ENCODE measurements at places on chromosomes 12 and 14.

GRCh38 chr12:92928421-92928961 is 604 bp downstream of the EEA1 start:
- no peaks in the 10 kb centered on the region for H3K36me3 ChIP-seq
- no peak for DNase-seq
- H3K27ac ChIP-seq = peak overlapping the region; percentile 76
- peak overlapping the region; percentile 69 for H3K4me3 ChIP-seq

GRCh38 chr14:70641548-70642302 is at the start of gene TTC9:
TTC9 (plus strand) TSS chr14:70641916; CDS start chr14:70642130, 214 bp downstream.
- peaks cover 10% of the 10 kb centered on the region for H3K4me1 ChIP-seq
- peak; percentile 35 for DNase-seq
- H3K27me3 ChIP-seq = no peaks in the 10 kb centered on the region
- H3K36me3 ChIP-seq = no peaks in the 10 kb centered on the region

DNA sequence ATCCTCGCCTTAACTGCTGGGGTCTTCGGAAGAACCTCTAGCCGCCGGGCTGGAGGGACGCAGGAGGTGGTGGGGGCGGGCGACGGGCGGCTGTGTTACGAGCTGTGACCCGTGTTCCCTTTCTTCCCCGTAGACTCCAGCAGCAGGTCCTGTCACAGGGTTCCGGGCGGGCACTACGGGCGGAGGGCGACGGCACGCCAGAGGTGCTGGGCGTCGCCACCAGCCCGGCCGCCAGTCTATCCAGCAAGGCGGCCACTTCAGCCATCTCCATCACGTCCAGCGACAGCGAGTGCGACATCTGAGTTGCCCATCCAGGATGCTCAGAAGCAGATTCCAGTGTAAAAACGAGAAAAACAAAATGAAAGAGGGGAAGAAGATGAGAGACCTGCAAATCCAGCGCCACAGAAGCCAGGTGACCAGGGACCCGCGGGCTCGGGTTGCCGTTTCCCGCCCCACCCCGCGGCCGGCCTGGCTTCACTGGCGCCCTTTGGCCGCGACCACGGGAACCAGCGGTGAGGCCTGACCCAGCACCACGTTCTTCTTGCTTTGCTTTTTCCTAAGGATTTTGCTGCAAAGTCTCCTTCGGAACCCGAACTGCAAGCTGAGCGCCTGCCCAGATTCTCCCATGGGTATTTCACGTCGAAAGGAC is 2.1 kb downstream of the SIX6 start:
- H3K4me1 ChIP-seq = no peaks in the 10 kb centered on the region
- no peak overlapping the region for H3K27ac ChIP-seq
- H3K36me3 ChIP-seq = no peaks in the 10 kb centered on the region
- no peak overlapping the region for H3K4me3 ChIP-seq
- DNase-seq = no peak

- no peak for DNase-seq
- H3K27me3 ChIP-seq = no peaks in the 10 kb centered on the region
- H3K27ac ChIP-seq = no peak overlapping the region
- no peaks in the 10 kb centered on the region for H3K4me1 ChIP-seq
- H3K36me3 ChIP-seq = no peaks in the 10 kb centered on the region
Measured at GRCh38 chr14:56905282-56905681, 95.0 kb upstream of the OTX2 start.

- peaks cover 6% of the 10 kb centered on the region for H3K4me1 ChIP-seq
- no peak within 1 kb of the TSS for H3K27ac ChIP-seq
- peak; percentile 66 for DNase-seq
- no peak within 1 kb of the TSS for H3K4me3 ChIP-seq
- H3K27me3 ChIP-seq = no peaks in the 10 kb centered on the region
Measured at GRCh38 chr14:91244501-91244901, at the start of gene GPR68. GPR68 (minus strand) TSS chr14:91244704; CDS start chr14:91235050, 9,654 bp downstream.

DNA sequence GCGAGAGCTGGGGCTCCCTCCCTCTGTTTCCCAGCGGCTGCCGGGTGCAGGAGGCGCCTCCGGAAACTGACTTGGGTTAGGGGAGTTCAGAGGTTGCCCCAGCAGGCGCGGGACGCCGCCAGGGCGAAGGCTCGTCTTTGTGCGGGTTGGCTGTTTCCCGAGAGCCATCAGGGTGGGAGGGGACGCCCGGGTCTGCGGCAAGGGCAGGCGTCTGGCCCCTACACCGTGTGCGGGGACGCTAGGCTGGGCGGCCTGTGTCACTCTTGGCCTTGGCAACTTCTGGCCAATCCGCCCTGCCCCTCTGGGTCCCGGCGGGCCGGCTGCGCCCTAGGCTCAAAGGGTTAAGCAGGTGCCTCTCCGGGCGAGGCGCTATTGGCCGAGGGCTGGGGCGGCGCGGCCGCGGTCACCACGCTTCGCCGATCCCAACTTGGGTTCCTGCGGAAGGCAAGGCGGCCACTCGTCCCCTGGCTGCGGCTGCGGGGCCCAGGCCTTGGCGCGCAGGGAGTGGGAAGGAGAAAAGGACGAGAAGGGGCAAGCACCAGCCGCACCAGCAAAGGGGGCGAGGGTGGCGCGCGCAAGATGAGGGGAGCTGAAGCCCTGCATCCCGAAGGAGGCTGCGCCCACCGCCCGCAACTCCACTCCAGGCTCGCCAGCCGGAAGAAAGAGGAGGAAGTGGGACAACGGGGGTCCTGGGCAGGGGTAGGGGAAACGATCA is 5.6 kb upstream of the NPAS3 start:
- no peaks in the 10 kb centered on the region for H3K36me3 ChIP-seq
- no peak for DNase-seq
- H3K27me3 ChIP-seq = no peaks in the 10 kb centered on the region
- H3K4me1 ChIP-seq = peaks cover 5% of the 10 kb centered on the region
- H3K27ac ChIP-seq = no peak overlapping the region

DNA sequence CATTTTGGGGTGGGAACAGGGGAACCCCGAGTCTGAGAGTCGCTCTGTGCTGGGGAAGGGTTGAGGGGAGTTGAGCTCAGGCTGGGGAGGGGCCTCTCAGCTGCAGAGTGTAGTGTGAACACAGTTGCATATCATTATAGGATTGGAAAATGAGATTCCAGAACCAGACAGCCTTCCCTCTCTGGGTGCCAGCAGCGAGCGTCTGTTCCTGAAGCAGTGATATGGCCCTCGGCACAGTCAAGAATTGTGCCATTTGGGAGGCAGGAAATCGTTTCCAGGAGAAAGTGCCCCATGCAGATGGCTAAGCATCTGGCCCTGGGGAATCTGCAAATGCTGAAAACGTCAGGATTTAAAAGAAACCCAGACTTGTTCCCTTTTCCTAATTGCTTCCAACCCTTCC is 70.4 kb upstream of the SFSWAP start:
- H3K27ac ChIP-seq = no peak overlapping the region
- H3K4me3 ChIP-seq = no peak overlapping the region
- no peaks in the 10 kb centered on the region for H3K27me3 ChIP-seq

DNA sequence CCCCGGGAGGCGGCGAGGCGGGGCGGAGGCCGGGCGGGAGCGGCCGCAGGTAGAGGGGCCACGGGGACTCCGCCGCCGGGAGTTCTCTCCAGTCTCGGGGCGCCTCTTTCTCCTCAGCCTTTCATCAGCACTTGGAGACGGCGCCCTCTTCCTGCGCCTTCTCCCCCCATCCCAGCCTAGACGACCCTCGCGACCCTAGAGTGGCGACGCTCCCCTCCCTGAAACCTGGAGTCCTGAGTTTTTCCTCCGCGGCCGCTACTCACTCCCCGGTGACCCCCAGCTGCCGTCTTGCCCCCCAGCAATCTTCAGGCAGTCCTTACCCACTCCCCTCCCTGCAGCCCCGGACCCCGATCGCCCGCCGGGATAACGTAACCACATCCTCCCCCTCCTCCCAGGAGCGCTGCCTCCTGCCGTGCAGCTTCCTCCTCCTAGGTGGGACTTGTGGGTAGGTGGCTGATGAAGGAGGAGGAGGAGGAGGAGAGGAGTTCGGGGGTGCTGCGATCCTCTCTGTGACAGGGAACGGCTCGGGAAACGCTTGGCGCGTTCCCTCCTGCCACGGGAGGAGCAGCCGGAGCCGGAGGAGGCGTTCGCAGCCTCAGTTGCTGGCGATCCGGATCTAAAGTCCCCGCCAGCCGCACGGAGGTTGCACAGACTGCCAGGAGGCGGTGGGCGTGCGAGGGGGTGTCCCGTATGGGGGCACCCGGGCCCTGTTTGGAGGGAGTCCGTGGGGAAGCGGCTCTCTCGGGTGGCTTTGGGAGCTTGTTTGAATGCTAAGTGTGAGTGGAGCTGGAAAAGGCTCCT is 891 bp downstream of the PLEKHA5 start:
- peak; percentile 52 for DNase-seq
- H3K27ac ChIP-seq = peak overlapping the region; percentile 10
- H3K36me3 ChIP-seq = peaks cover 7% of the 10 kb centered on the region
- no peaks in the 10 kb centered on the region for H3K27me3 ChIP-seq
- H3K4me1 ChIP-seq = no peaks in the 10 kb centered on the region

DNA sequence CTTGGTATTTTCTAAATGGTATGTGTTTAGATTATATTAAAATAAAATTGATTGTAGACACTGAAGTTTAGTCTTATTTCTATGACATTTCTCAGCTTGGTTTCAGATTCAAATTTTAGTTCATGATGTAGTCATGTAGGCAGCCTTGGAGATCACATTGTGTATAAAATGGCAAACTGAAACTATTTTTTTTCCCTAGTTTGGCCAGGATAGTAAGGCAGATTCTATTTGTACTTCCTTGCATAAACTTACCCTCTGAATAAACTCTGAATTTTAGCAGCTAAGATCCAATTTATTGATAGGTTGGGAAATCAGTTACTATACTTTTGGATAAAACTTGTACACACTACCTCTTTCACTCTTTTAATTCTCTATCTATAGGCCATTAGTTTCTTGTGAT is 30.4 kb downstream of the PAPOLA start:
- no peaks in the 10 kb centered on the region for H3K4me1 ChIP-seq
- H3K27me3 ChIP-seq = no peaks in the 10 kb centered on the region
- peaks cover 43% of the 10 kb centered on the region for H3K36me3 ChIP-seq

DNA sequence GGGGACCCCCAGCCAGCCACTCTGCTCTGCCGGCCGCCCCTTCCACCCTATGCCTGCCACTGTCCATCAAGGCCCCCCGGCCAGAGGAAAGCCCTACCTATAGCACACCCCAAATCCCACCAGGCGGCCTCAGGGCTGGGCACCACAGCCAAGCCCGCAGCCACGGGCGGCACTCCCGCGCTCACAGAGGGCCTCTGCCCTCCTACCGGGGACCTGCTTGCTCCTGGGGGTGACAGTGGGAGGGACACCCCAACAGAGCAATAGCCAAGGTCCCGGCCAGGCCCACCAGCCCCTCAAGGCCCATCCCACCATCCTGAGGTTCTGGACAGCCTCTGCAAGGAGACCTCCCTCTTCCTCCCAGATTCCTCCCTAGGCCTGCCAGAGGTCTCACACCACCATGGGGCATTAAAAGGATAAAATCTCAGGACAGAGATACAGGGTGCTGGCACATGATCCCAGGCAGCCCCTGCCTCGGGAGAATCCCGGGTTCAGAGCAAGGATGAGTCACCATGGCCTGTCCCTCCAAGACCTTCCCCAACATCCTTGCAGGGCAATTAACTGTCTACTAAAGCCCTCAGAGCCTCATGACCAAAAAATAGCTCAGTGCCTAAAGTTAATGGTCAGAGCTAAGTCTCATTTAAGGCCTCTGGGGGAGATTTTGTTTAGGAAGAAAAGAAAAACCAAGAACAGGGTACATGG is 17.1 kb downstream of the CCDC85C start:
- no peak overlapping the region for H3K4me3 ChIP-seq
- peaks cover 26% of the 10 kb centered on the region for H3K4me1 ChIP-seq
- no peak overlapping the region for H3K27ac ChIP-seq
- no peaks in the 10 kb centered on the region for H3K27me3 ChIP-seq

- DNase-seq = no peak
- H3K27ac ChIP-seq = peak overlapping the region; percentile 73
- peaks cover 16% of the 10 kb centered on the region for H3K36me3 ChIP-seq
- H3K27me3 ChIP-seq = no peaks in the 10 kb centered on the region
- H3K4me1 ChIP-seq = no peaks in the 10 kb centered on the region
Measured at GRCh38 chr14:22928237-22929103, 706 bp downstream of the PRMT5 start.

- H3K4me3 ChIP-seq = no peak overlapping the region
- no peaks in the 10 kb centered on the region for H3K27me3 ChIP-seq
Measured at GRCh38 chr12:80892597-80893445, 44.9 kb downstream of the LIN7A start.

DNA sequence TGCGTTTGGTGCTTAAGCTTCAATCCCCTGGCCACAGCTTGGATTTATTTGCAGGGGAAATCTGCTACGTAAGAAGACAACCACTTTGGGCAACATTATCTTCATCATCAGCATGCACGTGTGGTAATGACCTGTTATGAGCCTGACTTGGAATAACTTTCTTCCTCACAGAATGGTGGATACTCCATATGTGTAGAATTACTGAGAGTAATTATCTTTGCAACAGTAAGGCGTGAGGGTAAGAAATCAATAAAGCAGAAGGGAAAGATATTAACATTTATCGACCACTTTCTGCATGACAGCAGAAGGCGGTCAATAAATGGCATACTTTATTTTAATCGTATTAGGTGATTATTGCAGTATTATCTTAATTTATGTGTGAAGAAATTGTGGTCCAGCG is 152.7 kb downstream of the RGS6 start:
- no peak overlapping the region for H3K27ac ChIP-seq
- H3K27me3 ChIP-seq = no peaks in the 10 kb centered on the region
- DNase-seq = no peak
- no peak overlapping the region for H3K4me3 ChIP-seq
- no peaks in the 10 kb centered on the region for H3K4me1 ChIP-seq
- no peaks in the 10 kb centered on the region for H3K36me3 ChIP-seq

GRCh38 chr14:79600406-79600805 is 610.9 kb downstream of the DIO2 start:
- H3K4me1 ChIP-seq = no peaks in the 10 kb centered on the region
- H3K27me3 ChIP-seq = no peaks in the 10 kb centered on the region
- no peaks in the 10 kb centered on the region for H3K36me3 ChIP-seq
- H3K4me3 ChIP-seq = no peak overlapping the region
- no peak overlapping the region for H3K27ac ChIP-seq

- DNase-seq = no peak
- H3K4me3 ChIP-seq = no peak overlapping the region
- H3K36me3 ChIP-seq = no peaks in the 10 kb centered on the region
Measured at GRCh38 chr14:61889914-61890351, 127.7 kb downstream of the SNAPC1 start.

DNA sequence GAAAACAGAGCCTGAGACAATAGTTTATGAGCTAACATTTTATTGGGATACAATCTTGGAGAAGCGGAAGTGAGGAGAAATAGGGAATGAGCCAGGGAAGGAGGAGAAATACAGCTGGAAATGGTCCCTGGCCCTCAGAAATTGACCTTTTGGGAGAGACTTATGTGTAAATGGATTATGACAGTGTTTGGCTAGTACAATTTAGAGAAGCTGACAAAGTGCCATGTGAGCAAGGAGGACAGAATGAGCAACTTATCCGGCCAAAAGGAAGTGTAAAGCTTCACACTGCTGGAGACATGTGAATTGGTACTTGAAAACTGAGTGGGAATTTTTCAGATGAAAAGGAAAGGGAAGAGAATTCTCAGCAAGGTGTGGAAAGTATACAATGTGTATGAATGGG is 2.9 kb downstream of the GLIPR1 start:
- H3K27ac ChIP-seq = no peak overlapping the region
- H3K36me3 ChIP-seq = no peaks in the 10 kb centered on the region
- no peak overlapping the region for H3K4me3 ChIP-seq
- no peaks in the 10 kb centered on the region for H3K27me3 ChIP-seq
- no peak for DNase-seq

- H3K4me3 ChIP-seq = no peak overlapping the region
- DNase-seq = no peak
- H3K4me1 ChIP-seq = no peaks in the 10 kb centered on the region
Measured at GRCh38 chr12:72010356-72010755, 71.7 kb downstream of the TPH2 start.

Measured in SJCRH30 (cell line).